ENCODE measurements at places on chromosomes 4 and X.
A peak's percentile ranks its signal among the peaks of the same experiment; 100 is the strongest.

- no peak for DNase-seq
Observed at GRCh38 chr4:123783921-123784320, 387.3 kb downstream of the SPRY1 start.

DNA sequence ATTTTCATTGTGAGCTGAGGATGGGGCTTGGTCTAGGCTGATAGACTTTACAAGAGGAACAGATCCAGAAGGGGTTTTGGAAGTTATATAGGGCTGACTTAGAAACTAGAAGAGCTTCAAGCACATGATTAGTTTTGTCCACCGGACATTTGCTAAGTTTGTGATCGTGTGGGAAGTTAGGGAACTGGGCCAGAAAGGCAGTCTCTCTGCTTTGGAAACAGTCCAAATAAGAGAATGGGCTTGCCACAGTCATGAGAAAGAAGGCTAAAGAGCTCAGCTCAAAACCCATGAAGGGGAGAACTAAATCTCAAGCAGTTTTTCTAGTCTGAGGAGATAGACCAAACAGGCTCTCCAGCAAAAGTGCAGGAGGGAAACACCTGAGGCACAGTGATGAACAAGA, 67.8 kb downstream of the ZNF674 start:
- DNase-seq = no peak

- no peak for DNase-seq
Observed at GRCh38 chrX:108186811-108187210, 95.2 kb downstream of the ATG4A start.

DNA sequence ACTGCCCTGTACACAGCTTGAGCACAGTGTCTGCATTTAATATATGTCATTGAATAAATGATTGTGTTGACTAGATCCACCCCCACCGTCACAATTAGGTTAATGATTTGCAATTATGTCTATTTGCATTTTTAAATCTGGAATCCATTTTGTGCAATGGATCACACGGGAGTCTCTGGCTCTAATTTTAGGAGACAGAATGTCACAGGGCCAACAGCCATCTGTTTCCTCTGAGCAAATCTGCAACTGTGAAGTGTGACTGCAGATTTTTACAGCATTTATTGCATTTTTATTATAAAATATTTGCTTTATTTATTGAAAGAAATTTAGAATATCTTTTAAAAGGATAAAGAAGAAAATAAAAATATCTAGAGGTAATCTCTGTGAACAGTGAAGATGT, 316.8 kb downstream of the HS3ST1 start:
- no peak for DNase-seq

- no peak for DNase-seq
Observed at GRCh38 chrX:70253377-70254062, 6.5 kb downstream of the P2RY4 start.

GRCh38 chr4:7621252-7622035, 186.7 kb upstream of the PSAPL1 start:
- DNase-seq = no peak

DNA sequence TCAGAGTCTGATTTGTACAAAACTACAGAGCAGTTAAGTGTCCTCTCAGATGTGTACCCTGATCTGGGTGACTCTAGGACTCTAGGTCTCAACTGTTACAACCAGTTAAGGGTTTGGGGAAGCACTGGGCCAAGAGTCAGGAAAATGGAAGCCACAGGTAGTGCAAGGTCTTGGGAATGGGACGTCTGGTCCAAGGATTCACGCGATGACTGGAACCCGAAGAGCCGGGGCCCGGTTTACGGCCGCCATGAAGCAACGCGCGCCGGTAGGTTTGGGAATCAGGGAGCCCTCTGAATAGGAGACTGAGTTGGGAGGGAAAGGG, 321 bp upstream of the HPRT1 start:
- no peak for DNase-seq

DNA sequence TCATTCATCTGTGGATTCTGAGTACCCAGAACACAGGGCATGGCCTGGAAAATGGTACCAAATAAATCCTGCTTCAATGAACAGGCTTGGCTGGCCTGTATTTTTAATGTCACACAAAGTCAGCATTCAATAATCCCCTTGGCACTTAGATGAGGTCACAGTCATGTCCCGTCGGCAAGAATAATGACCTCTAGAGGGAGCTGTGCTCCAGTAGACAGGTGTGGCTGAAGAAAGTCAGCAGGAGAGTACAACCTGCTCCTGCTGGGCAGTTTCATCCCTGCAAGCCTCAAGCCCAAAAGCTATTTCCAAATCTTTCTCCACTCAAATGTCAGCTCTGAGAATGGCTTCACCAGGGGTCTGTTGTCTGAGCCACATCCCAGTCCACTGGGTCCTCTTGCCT, 404.0 kb upstream of the F9 start:
- no peak for DNase-seq

GRCh38 chrX:70970482-70970995, 39.6 kb upstream of the SLC7A3 start:
- no peak for DNase-seq

GRCh38 chr4:152109531-152110509, 349.0 kb upstream of the GATB start:
- DNase-seq = peak; percentile 38

DNA sequence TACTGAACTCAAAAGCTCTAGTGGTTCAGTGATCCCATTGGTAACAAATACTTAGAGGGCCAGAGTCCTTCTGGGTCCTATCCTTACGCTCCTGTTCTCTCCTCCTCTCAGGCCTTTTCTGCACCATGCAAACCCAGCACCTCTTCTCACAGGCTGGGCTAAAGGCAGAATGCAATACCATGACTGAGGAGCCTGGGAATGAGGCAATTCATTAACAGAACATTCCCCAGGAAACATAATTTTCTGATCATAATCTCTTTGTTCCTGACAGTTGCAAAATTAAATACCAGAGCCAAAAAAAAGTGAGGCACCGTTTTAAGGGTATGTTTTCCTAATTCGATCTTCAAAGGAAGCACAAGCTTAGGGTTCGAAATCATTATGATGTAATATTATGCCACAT, 9.0 kb downstream of the SORBS2 start:
- no peak for DNase-seq

GRCh38 chrX:120742946-120743665, 113.3 kb upstream of the C1GALT1C1 start:
- no peak for DNase-seq

DNA sequence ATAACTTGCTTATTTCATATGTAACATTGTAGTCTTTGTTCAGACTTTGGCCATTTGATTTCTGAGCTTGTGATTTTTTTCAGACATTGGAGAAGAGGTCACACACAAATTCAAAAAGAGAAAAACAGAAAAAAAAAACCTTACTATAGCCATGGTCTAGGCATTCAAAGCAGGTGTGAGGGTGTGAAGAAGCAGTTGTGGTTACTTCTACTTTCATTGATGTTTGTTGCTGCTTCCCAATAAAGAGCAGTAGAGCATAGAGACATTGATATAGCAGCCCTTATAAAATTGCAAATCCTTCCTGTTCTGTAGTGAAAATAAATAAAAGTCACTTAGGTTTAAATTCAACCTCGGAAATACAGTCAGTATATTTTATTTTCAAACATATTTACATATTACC, 671.6 kb downstream of the GRXCR1 start:
- DNase-seq = no peak

DNA sequence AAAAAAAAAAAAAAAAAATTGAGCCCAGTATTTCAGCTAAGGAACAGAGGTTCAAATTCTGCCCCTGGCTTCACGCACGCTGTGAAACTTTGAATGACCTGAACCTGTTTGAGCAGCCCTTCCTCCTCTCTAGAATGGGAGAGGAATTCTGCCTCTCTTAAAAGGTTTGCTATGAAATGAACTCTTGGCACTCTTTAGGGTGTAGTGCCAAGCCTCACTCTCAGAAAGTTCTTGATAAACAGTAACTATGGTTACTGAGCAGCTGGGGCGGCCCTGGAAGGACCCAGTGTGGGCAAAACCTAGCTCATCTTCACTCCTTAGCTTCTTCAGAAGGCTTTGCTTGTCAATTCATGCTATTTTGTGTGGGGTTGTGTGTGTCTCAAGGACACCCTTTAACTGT, 73.7 kb downstream of the GEMIN8 start:
- no peak for DNase-seq

- DNase-seq = no peak
Observed at GRCh38 chr4:144646523-144647094, 653 bp downstream of the HHIP start.

DNA sequence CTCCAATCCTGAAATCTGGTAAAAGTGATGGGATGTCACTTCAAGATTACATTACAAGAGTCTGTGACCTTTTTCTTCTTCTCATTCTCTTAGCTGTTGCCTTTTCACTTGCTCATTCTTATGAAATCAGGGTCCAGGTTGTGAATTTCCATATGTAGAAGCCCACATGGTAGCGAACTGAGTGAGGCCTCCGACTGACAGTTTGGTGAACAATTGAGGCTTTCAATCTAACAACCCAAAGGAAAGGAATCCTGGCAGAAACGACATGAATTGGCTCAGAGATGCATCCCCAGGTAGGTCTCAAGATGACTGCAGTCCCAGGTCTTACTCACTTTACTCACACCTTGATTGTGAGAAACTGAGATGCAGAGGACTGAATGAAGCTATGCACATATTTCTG, 203.4 kb upstream of the FAT4 start:
- DNase-seq = no peak

DNA sequence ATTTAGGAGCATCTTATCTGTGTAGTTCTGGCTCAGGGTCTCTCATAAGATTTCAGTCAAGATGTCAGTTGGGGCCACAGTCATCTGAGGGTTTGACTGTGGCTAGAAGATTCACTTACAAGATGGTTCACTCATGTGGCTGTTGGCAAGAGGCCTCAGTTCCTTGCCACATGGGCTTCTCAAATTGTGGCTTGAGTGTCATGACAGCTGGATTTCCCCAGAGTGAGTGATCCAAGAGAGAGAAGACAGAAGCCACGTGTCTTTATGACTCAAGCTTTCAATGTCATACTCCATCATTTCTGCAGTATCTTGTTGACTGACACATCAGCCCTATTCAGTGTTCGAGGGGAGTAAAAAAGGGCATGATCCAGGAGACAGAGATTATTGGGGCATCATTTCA, 131.3 kb upstream of the AP1S2 start:
- no peak for DNase-seq

- DNase-seq = no peak
Observed at GRCh38 chr4:28010577-28011240, 1150.1 kb downstream of the STIM2 start.

DNA sequence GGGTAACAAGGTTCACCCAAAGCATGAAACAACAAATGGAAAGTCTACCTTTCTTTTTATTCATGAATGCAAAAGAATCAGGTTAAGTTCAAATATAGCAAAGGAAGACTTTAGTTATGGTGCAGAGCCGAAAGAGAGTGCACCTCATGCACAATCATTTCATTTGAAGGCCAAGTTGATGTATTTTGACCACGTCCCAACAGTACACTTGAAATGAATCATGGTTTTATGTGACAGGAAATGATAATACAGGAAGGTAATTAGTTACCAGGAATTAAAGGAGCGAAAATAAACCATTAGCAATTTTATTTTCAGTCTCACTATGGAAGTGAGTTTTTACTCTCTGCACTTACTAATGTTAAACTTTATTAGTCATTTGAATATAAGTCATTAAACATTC, 281.2 kb upstream of the DIAPH2 start:
- no peak for DNase-seq

- no peak for DNase-seq
Observed at GRCh38 chr4:84150177-84150576, 348.9 kb downstream of the NKX6-1 start.

DNA sequence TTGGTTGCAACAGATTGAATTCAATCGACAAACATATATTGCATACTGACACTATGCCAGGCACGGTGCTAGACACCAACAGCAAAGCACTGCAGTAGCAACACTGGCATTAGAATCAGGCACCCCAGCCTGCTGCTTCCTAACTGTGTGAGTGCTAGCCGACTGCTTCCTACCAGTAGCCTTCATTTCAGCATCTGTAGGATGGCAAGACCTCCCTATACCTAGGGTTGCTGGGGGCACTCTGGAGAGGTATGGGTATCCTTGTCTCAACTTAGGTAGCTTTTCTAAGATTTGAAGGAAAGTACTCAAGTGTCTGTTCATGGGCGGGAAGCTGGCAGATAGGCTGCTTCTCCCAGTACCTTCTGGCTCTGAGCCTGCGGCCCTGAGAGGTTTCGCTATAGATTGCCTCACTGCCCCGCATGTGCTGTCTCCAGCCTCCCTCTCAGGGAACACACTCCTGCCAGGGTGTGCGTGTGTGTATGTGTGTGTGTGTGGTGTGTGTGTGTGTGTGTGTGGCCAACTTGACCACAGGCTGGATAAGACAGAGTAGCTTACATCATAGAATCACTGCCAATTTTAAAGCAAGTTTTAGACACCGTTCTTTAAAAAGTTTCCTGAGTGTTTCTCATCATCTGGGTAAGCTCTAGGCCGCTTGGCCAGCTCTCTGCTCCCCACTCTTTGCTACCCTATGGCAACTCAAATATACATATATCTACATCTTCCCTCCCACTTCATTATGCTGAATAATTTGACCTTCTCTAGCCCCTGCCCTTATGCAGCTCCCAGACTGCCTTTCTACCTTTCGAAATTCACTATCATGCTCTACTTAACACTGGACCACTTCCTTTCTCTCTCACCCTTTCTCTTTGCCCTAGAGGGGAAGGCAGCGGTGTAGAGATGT, 97.0 kb upstream of the PJA1 start:
- DNase-seq = no peak

DNA sequence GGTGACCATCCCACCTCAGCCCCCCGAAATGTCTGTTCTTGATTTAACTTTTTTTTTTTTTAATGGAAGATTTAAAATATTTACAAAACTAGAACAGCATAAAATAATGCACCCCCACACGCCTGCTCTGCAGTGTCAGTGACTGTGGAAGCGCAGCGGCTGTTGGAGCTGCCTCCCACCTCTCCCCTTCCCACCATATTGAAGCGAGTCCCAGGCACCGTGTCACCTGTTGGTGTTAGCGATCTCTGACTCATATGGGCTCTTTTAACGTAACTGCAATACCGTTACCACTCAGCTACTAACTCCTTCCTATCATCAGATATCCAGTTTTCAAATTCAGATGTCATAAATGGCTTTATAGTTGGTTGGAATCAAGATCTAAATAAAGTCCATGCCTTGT, 17.1 kb upstream of the TADA2B start:
- no peak for DNase-seq

DNA sequence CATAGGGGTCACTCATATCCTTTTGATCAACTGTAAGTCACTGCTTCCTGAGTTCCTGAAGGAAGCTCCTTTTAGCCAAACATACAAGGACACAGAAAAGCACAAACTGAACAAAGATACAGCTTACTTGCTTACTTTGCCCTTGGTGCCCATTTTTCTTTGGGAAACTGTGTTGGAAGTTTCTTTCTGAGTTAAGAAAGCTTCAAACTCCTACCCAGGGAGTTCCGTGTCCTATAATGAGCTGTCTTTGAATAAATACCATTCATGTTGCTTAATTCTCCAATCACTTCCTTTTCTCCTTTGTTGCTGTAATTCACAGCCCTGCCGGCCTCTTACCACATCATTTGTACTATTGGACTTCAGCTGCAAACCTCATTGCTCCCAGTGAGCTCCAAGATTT, at the start of gene ADH4:
Gene ADH4, minus strand, starts transcription at position 228 of the 400 bp plus-strand sequence. Its CDS starts 75 bp downstream, at position 153.
- DNase-seq = no peak

DNA sequence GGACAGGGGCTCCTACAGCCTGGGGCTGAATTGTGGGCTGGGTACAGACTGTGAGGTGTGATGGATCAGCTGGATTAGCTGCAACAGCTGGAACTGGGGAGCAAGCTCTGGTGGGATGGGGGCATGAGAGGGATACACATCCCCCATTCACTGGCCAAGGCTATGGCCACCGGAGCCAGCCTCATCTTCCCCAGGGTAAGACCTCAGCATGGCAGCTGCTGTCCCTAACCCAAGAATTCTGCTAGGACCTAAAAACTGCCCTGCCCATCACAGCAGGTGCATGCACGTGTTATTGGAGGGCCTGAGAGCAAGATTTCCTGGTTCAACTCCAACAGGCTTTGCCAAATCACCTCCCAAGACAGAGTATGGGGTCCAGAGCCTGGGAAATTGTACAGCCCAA, 258.6 kb upstream of the AGTR2 start:
- DNase-seq = no peak
